ENCODE measurements at places on chromosomes 7 and 10.

GRCh38 chr10:132503581-132504421 is 33.8 kb upstream of the INPP5A start:
- no peak for DNase-seq

DNA sequence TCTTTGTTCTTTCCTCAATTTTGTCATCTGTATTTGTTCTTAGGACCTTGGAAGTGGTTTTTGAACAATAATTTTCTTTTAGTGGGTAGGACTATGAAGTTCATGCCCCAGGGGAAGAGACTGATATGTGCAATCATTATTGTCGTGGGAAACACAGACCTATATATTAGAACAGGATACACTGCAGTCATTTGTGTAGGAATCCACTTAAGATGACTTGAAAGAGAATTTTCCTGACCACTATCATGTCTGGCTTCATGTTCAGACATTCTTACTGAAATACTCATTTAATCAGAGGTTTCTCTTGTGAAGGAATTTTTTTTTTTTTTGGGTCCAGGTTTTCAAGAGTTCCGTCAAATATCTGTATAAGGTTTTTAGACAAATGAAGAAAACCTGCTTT is 163.6 kb downstream of the SUGCT start:
- no peak for DNase-seq

GRCh38 chr7:47392241-47392759 is 189.6 kb downstream of the TNS3 start:
- no peak for DNase-seq

DNA sequence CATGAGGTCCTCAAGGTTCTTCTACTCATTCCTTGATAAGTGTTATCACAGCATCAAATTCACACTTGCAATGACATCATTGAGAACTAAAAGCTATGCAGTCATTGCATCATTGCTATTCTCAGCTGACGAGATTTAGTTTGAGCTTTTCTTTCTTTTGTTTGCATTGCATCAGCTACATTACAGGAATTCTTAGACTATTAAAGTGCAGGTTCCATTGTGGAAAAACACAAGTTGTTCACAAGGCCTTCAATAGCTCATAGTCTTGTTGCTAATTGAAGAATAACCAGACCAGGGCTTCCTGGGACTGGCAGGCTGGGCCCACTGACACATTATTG is 139.3 kb downstream of the CXCL12 start:
- DNase-seq: no peak

- no peak for DNase-seq
Measured at GRCh38 chr7:108247614-108248013, 117.5 kb upstream of the LAMB4 start.

GRCh38 chr7:103657474-103657894 is 211.5 kb upstream of the SLC26A5 start:
- DNase-seq: no peak

GRCh38 chr10:128071417-128071782 is 54.8 kb downstream of the MKI67 start:
- DNase-seq: no peak

DNA sequence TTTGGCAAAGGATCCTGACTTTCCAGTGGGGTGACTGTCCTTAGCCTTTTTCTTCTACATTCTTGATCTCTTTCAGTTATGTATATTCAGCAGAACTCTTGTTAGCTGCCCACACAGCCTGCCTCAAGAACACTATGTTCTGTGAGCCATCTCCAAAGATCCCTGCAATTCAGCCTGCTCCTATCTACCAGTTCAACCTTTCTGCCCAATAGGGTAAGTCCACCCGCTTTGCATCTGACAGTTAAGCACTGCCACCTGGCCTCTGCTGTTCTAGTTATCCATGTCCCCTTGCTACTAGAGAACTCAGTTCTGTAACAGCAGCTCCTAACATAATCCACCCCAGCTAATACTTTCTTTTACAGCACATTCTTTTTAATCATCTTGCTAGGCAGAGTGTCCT is 13.5 kb downstream of the OR9A2 start:
- no peak for DNase-seq

Measured in GM18507 (cell line).